ENCODE measurements at places on chromosomes 7 and 10.

- DNase-seq, result no peak
Observed at GRCh38 chr7:120582916-120583315, 275.0 kb downstream of the TSPAN12 start.

- DNase-seq, result no peak
Observed at GRCh38 chr7:156386097-156386496, 254.5 kb upstream of the RNF32 start.

DNA sequence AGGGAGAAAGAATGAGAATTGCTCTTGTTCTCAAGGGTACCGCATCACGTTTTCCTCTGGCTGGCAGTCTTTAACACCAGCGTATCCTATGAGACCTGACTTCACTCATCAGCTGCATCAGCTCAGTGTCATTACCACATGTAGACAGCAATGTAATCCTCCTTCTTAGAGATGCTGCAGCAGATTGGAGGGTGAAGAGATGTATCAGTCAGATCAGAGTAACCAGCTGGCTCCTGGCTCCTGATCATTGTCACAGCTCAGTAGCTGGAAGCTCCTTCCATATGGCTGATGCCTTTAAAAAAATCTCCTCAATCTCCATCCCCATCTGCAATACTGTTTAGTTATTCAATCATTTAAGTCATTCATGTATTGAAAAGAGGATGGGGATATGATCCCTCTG lies 39.7 kb upstream of the EPHB6 start:
- no peak for DNase-seq

DNA sequence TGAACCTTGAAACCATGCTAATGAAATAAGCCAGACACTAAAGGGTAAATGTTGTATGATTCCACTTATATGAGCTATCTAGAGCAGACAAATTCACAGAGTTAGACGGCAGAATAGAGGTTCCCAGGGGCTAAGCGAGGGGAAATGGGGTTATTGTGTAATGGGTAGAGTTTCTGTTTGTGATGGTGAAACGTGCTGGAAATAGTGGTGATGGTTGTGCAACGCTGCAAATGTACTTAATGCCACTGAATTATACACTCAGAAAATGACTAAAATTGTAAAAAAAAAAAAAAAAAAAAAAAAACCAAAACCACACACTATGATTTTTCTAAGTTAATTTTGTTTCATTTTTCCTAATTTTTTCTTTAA lies 30.0 kb downstream of the SFXN4 start:
- peak; percentile 47 for DNase-seq

DNA sequence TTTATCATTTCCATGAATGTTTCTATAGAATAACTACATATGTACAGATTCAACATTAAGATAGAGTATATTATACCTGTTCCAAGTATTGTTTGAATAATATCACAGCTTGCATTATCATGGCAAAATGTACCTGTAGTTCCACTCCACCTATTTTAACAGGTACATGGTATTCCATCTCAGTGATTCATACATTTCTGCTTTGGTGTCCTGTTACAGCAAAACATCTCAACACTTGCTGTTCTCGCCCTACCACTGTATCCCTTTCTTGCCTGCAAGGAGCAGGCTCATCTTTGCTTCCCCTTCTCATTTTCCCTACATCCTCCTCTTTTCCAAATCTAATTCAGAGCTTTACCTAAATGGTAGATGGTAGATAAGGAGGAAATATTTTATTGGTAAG lies 27.1 kb upstream of the SGCE start:
- no peak for DNase-seq

GRCh38 chr7:28136885-28137284 lies 43.7 kb downstream of the JAZF1 start:
- no peak for DNase-seq

DNA sequence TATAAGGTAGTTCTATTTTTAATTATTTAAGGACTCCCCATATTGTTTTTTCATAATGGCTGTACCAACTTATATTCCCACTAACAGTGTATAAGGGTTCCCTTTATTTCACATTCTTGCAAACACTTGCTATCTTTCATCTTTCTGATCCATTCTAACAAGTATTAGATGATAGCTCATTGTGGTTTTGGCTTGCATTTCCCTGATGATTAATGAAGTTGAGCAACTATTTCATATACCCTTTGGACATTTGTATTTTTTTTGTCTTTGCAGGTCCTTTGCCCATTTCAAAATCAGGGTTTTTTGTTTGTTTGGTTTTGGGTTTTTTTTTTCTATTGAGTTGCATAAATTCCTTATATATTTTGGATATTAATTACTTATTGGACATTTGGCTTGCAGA lies 107.2 kb downstream of the EPC1 start:
- peak; percentile 54 for DNase-seq

- no peak for DNase-seq
Observed at GRCh38 chr10:78524342-78524741, 490.7 kb downstream of the RPS24 start.

GRCh38 chr7:126370038-126370668 lies 882.6 kb downstream of the GRM8 start:
- no peak for DNase-seq

DNA sequence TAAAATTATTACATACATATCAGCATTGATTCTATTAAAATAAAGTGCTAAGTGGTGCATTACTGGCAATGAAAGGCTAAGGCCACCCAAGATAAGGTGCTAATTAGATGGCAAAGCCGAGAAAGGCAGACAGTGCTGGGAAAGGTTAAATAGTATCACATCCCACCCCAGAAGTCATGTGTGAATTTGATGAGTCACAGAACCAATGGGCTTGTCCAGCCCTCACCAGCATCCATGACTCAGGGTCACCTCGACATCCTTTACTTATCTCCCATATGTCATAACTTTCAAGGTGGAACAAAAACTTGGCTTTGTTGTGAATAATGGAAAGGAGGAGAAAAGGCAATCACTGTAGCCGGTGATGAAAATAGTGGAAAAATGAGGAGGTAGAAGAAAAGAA lies 459.1 kb downstream of the PLXNA4 start:
- peak; percentile 27 for DNase-seq

GRCh38 chr10:127036987-127037386 lies 131.8 kb downstream of the DOCK1 start:
- no peak for DNase-seq

GRCh38 chr7:150910996-150911422 lies 58.7 kb downstream of the AOC1 start:
- DNase-seq, result no peak

DNA sequence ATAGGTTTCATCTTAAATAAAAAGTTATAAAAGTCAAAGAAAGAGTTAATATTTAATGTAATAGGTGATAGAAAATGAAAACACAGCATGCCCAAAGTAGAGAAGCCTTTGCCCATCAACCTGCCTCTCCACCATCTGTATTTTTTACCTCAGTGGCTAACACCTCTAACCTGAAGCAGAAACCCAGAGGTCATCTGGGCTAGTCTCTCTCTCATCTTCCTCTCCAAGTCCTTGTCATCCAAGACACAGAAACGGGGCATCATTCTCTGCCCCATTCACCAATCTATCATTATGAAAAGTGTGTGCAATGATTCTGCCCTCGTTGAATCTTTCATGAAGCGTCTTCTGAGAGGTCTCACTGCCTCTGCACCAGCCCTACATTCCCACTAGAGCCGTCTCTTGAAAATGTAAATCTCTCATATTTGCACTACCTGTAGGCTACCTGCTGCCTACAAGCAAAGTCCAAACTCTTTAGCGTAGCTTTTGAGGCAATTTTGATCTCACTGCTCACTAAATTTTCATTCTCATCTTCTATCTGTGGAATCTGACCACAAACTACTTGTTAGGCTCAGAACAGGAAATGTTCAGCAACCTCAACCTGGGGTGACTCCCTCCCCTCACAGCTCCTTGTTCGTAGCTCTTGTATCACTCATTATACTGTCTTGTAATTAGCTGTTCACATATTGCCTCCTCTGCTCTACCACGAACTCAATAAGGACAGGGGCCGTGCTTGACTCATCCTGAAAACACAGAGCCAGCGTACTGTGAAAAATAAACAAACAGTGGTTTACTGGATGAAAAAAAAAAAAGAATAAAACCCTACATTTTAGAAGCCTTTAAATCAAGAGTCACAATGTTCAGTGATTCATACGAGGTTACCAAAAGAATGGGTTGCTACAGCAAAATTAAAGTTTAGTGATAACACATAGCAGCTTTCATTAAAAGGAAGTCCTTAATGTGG lies 83.1 kb downstream of the CTNNA3 start:
- peak; percentile 12 for DNase-seq

DNA sequence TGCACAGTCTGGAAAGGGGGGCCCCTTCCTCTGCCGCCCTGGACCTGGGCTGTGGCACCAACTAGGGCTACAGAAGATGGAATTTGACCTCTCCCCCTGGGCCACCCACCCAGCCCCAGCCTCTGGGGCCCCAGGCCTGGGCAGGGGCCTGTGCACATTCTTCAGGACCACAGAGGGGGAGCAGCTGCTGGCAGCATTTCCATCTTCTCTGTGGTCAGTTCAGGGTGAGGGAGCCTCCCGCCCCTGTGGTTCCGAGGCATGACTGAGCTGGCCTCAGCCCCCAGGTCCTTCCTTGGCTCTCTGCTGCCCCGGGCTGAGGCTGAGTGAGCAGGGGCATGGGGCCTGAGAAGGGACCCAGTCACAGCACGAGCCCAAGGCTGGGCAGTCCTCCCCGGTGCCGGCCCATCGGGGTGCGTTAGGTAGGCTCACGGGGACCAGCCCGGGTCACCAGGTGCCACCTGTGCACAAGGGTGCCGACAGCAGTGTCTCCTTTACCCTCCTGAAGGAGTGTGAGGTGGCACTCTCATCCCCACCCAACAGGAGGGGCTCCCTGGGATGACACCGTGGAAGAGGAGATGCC lies 63.2 kb downstream of the UNCX start:
- no peak for DNase-seq

- no peak for DNase-seq
Observed at GRCh38 chr10:31526681-31527080, 207.7 kb downstream of the ZEB1 start.

- DNase-seq, result no peak
Observed at GRCh38 chr7:100583132-100584053, 2.5 kb downstream of the LRCH4 start.

- no peak for DNase-seq
Observed at GRCh38 chr7:36620166-36620708, 104.1 kb downstream of the AOAH start.

DNA sequence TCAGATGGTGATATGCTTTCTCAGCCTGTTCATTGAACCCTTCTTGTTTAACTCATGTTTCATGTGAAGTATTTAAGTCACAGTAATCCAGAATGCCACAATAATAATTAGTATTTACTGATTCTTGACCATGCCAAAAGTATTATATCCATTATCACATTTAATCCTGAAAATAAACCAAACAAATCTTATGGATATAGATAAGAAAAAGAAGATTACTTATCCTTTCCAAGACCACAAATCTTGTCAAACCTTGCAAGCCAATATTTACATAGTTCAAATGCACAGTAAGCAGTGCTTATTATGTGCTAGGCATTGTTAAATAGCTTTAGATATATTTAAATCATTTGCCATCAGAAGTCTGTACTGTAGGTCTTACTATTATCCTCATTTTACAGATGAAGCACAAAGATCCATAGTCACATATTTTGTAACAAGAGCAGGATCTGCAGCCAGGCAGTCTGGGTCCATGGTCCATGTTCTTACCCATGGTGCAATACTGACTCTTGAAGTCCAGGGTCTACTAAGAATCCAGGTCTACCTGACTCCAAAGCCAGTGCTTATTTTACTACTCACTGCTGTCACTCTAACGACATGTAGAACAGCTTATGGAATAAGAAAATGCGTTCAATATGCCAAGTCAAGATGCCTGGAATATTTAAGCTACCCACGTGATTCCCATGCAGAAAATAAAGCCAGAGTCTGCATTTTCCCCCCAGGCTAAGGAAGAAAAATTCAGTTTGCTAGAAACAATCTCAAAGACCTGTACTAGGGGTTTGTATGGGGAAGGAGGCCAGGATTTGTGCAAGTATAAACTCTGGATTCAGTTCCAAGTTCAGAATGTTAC lies 984.8 kb upstream of the LRRTM3 start:
- no peak for DNase-seq

- no peak for DNase-seq
Observed at GRCh38 chr10:48788554-48788953, 103.9 kb downstream of the WDFY4 start.

DNA sequence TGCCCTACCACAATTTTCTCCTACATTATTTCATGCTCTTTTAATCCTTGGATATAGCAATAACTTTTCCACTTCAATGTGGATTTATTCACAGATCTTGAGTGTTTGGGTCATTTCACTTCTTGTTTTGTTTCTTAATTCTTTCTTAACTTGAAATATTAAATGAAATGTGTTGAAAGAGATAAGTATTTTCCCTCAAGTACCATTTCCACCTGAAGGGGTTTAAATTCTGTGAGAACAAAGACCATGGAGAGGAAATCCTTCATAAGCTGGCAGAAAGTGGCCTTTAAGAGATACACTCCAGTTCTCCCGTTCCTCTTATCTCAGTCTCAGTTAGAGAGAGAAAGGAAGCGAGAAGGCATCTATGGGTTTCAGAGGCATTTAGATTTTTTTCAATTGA lies 14.1 kb upstream of the DLD start:
- no peak for DNase-seq

GRCh38 chr10:44806950-44807349 lies 104.2 kb upstream of the TMEM72 start:
- no peak for DNase-seq

DNA sequence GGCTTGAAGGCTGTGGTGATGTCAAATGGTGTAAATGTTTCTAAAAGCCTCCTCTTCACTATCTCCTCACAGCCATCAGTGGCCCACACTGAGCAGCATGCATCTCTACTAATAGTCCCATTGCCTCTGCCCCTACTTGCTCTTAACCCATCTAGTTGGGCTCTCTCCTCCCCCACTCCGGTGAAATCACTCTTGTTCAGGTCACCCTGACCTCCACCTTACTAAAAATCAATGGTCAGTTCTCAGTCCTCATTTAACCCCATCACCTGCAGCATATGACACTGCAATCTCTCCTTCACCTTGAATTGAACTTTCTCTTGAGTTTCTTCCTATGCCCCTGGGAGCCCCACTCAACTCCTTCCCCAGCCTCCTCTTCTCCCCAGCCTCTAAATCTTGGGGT lies 355.1 kb upstream of the AOAH start:
- no peak for DNase-seq

- DNase-seq, result no peak
Observed at GRCh38 chr10:1464881-1465417, 272.4 kb downstream of the ADARB2 start.

DNA sequence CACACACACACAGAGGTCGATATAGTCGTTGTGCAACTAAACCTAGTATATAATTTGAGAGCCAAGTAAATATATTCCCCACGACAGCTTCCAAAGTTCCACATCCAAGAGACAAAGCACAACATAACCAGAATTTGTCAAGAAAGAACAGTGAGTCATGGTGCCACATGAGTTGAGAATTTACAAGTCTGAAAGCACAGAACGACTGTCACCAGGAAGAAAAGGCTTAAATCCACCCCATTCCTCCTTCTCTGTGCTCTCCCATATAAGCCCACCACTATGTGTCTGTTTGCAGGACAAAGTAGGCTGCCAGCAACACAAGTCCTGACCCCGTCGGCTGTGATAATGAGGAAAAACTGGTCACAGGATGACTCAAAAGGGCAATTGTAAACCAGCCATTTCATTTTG lies 32.8 kb downstream of the GSAP start:
- no peak for DNase-seq

GRCh38 chr7:141354251-141354650 lies 197.0 kb upstream of the AGK start:
- DNase-seq, result peak; percentile 87

GRCh38 chr7:22213081-22213480 lies 143.9 kb downstream of the RAPGEF5 start:
- no peak for DNase-seq

Data from stromal cell of bone marrow (primary cell).